ENCODE measurements at places on chromosomes 7 and 10.

- DNase-seq = no peak
Measured at GRCh38 chr10:35579116-35579515, 26.0 kb upstream of the GJD4 start.

DNA sequence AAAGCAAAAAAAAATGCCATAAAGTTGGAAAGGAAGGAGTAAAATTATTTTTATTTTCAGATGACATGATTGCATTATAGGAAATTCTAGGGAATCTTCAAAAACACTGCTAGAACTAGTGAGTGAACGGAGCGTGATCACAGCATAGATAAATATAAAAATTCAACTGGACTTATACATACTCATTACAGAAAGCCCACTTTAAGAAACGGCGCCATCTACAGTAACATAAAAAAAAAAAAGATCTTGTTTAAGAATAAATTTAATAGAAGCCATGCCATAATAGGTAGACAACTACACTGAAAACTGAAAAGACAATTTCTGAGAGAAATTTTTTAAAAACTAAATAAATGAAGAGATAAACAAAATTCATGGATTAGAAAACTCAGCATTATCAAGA is 623.1 kb upstream of the MGMT start:
- DNase-seq = no peak

GRCh38 chr7:33336820-33337219 is 207.5 kb downstream of the BBS9 start:
- no peak for DNase-seq

DNA sequence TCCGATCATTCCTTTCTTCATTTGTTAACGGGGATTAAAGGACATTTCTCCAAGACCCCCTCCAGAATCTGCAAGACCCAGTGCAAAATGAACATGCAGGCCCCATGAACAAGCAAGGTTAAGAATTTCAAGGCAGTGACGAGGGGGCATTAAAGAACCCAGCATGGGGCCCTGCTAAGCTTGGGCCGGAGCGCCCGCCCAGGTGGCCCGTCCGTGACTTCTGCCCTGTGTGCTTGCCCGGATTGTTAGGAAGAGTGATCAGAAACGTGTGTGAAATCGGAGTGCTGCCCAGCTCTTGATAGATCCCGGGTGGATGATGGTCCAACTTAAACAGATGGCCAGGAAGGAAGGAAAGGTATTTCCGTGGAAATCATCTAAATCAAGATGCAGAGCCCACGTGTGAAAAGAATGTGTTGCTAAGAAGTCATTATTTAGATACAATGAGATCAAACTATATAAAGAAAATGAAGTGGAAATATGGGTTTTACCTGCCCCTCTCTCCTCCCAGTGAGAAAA is 213.6 kb downstream of the KLF6 start:
- no peak for DNase-seq

GRCh38 chr10:44591911-44592310 is 207.0 kb upstream of the CXCL12 start:
- no peak for DNase-seq

DNA sequence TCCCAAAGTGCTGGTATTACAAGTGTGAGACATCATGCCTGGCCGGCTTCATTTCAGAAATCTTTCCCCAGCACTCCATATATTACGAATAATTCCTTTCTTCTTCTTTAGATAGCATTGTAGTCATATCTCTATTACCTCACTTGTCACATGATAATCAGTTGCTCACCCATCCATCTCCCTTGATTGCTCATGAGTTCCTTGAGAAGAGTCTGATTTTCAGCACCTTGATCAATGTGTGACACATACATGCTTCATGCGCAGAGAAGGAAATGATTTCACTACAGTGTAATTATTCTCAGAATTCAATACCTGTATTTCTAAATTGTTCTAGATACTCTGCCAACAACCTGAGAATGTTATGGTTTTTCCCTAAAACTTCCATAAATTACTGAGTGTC is 26.7 kb upstream of the GGCT start:
- no peak for DNase-seq

DNA sequence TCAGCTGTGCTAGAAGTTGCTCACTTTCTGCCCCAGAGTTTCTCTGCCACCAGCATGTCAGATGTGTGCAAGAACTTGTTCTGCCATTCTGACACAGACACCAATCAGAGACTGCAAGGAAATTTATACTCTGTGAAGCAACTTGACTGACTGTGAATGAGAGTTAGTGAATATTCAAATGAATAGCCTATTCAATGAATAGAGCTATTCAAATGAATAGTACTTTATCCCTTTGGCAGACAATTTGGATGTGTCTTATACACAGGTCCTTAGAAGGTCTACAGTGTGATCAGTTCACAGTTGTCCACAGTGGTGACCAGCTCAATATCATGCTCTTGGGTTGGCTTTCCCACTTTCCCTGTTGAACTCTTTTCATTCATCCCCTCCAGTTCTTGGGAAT is 138.1 kb downstream of the MACC1 start:
- no peak for DNase-seq

- no peak for DNase-seq
Measured at GRCh38 chr7:43876241-43876640, 6.9 kb upstream of the MRPS24 start.

DNA sequence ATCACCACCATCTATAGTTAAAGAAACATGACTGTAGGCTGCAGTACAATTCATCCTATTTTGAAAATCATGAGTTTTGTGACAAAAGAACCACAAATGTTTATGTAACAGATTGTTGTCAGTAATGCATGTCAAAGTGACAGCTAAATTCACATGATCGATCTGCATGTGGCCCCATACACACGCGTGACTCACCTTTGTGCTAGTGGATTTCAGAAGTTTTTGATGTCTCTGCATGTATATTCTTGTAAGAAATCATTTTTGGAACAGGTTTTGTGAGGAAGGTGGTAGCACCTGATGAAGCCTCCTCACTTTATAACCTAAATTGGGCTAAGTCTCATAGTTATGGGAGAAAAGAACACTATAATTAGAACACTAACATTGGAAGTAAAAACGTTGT is 17.1 kb downstream of the RNF32 start:
- DNase-seq = no peak

GRCh38 chr7:24963218-24963617 is 16.8 kb downstream of the OSBPL3 start:
- DNase-seq = peak; percentile 43

DNA sequence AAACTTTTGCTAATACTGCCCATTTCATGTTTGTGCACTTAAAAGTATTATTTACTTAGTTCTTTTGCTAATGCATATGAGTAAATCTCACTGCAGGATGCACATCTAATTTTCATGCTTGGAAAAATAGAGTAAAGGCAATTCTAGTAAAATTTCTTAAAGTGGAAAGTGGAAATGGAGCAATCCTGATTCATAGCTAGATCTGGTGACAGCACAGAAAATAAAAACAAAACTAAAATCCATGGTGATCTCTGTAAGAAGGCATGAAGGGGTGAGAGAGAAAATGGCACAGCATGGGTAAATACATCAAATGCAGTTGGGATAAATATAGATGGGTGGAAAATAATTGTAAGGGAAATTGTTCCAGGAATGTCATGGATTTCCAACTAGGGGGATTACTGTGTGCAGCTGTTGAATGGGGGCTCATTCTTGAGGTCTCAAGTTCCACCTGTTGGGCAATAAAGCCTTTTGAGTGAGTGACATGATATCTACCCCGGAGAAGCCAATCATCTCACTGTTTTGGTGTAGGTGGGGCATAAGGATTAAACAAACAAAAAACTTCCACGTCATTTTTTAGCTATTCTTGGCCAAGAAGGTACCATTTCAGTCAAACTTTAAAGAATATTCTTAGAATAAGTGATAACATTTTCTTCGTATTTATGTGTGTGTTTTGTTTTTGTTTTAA is 1.7 kb upstream of the MCU start:
- DNase-seq = no peak

GRCh38 chr10:118032564-118032963 is 14.2 kb downstream of the RAB11FIP2 start:
- no peak for DNase-seq

DNA sequence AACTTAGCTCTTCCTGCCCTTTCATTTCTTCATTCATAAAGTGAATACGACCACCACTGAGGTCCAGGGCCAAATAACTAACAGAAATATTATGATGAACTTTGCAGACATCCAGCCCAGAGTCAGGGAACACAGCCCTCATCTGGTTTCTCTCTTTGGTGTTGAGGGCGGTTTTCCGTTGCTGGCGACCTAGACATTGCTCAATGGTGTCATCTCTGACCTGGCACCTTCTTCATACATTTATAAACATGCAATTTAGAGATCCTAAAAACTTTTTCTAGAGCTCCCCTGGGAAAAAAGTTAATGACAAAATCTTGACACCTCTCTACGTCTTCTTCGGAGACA is 324 bp upstream of the TET1 start:
- no peak for DNase-seq

- DNase-seq = no peak
Measured at GRCh38 chr10:72292223-72292691, 18.5 kb downstream of the DDIT4 start.

DNA sequence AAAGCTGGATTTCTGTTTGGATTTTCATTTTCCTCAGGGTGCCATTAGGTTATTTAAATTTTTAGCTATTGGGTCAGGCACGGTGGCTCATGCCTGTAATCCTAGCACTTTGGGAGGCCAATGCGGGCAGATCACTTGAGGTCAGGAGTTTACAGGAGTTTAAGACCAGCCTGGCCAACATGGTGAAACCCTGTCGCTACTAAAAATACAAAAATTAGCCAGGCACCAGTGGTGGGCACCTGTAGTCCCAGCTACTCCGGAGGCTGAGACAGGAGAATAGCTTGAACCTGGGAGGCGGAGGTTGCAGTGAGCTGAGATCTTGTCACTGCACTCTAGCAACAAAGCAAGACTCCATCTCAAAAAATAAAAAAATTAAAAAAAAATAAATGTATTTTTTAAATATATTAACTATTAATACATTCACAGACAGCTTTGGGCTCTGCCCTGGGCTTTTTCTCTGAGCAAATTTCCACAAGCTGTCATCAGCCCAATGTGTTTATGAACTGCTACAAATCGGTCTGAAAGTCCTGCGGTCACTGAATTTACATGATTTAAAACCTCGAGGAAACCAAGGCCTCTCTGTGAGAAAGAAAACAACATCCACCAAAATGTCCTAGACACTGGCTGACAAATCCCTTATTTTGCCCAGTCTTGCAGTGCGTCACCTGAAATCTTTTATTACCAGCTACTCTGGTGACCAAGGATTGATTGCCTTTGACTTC is 19.2 kb upstream of the PLEKHS1 start:
- no peak for DNase-seq

- no peak for DNase-seq
Measured at GRCh38 chr10:23379686-23380085, 35.1 kb upstream of the C10orf67 start.

DNA sequence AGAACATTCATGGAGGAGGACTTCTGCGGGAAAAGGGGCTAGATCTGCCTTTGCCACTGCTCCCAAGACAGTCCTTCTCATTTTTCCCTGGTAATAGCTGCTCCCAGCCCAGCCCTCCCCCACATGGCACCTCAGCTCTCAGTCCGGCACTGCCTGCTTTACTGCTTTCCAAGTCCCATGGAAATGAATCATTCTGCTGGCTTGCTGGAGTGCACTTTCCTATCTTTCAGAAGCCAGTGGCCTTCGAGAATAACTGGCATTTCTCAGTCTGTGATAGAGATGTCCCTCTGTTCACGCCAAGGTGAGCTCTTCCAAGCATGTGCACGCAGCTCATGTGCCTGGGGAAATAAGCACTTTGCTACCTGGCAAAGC is 61.4 kb downstream of the SYPL1 start:
- no peak for DNase-seq

DNA sequence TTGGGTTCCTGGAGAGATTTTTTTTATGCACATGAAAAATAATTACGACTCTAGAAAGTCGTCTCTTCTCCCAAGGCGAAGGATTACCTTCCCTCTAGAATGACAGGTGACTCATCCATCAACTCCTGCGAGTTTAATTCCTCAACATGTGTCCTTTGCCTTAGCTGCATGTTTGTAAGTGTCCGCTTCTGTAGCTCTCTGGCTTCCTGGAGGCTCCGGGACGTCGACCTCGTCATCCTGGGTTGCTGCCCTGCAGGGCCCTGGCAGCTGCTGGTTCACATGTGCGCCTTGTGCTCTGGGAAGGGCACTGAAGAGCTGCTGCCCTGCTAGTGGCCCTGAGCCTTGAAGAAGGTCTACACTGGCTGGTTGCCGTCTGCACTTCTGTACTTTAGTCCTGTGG is 210.2 kb downstream of the MLLT10 start:
- DNase-seq = no peak

- no peak for DNase-seq
Measured at GRCh38 chr7:49980465-49980864, 112.6 kb downstream of the ZPBP start.

DNA sequence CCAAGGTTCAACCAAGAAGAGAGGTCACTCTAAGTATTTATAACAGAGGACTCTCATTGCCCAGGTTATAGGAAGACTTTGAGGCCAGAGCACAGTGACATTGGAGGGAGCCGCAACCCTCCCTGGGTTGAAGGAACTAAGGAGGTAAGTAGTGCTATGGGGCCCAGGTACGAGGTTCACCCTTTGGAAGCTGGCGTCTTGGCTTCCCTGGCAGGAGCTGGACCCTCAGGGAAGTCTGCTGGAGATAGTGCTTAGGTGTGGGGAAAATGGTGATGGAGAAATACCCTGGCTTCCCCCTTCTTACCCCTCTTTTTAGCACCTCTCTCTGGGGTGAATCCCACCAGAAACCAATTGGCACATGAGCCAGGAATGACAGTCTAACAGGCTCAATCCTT is 317.9 kb upstream of the ZNF32 start:
- no peak for DNase-seq

DNA sequence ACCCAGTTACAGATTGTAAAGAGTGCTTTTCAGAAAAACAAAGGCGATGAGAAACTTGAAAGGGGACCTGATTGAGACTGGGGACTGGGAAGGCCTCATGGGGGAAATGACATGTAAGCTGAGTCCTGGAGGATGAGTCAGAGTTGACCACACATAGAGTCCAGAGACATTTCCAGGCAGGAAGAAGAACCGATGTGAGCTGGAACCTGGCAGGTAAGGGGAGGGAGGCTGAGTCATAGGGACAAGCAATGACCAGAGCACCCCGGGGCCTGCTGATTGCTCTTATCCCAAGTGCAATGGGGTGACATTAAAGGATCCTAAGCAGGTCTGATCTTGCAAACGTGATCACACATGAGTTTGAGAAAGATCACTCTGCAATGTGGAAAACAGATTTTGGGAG is 11.7 kb downstream of the TLL2 start:
- DNase-seq = no peak

Data from head of caudate nucleus (tissue), 42 donors.